ENCODE measurements at places on chromosomes 2 and 18.

GRCh38 chr2:79000008-79000576 is 25.4 kb upstream of the REG3G start:
- DNase-seq: no peak

GRCh38 chr2:68748568-68748967 is 14.0 kb downstream of the ARHGAP25 start:
- no peak for DNase-seq

GRCh38 chr2:217724471-217724870 is 278.3 kb downstream of the TNS1 start:
- DNase-seq: no peak

DNA sequence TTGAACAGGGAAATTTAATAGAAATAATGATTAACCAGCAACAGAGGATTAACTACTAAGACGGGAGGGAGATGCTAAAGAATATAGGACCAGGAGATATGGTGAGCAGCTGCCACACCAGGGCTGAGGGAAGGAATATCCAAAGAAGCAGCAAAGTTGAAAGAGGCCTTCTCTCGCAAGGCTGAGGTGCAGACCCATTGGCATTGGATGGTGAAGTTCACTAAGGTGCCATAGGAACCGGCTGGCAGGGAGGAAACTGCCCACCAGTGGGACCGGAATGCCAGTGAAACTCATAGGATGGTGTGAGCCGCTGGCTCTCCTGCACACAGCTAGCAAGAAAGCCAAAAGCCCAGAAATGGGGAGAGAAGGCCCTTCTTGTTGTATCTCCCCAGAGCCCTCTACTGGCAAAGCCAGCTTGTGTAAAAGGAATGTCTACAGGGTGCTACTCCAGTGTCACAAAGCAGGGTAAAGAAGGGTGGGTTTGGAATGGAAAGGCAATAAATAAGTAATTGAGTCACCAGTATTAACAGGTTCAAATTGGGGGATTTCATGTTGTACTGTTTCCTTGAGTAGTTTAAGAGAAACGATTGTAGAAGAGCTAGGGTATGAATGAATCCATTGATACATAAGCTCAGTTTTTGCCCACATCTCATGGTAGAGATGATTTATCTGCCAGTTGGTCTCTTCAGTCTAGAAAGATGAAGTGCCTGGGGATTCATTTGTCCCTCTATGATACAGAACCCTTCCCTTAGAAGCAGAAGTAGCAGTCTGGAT is 36.0 kb downstream of the FARP2 start:
- DNase-seq: no peak

DNA sequence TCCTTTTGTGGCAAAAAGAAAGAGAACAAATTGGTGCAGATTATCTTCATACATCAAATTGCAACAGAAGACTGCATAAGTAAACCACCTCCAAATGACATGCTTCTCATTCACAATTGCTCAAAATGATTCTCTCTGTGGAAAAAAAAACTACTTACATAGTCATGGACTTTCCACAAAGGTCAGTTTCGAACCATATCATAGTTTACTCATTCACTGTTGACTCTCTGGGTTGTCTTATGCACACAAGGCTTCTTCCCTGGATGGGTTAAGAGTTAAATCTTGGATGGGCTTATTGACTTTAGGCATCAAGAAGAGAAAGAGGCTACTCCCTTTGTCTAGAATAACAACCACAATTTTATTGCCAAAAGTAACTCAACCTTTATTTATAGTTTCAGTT is 91.3 kb upstream of the RAB27B start:
- DNase-seq: no peak

GRCh38 chr2:66494708-66495107 is 59.8 kb downstream of the MEIS1 start:
- no peak for DNase-seq

All from activated T-cell treated with anti-CD3 and anti-CD28 coated beads for 4 hours (primary cell).